ENCODE measurements at places on chromosomes 12 and 14.

DNA sequence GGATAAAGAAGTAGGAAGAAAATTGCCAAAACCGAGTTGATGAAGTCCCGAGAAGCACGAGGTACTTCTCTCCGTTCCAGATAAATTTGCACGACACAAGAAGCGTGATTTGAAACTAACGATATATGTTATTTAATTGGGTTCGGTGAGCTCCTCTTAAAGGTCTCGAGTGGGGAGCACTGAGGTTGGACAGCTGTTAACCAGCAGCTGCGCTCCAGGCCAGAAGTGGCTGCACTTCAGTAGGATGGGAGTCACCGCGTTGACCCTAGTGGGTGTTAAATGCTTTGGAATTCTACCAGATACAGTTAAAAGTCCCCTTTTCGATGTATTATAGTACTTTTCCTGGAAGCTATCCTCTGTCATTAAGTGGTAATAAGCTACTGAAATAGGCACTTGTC lies 953 bp upstream of the DCAF5 start:
- DNase-seq = no peak

GRCh38 chr12:49867570-49868341 lies 24.9 kb upstream of the BCDIN3D start:
- no peak for DNase-seq

- DNase-seq = no peak
These were observed 134.2 kb downstream of the KCNK10 start for GRCh38 chr14:88188745-88189416.

- no peak for DNase-seq
These were observed 8.0 kb downstream of the GSG1 start for GRCh38 chr12:13095266-13095995.

- DNase-seq = no peak
These were observed at the start of gene TMEM121 for GRCh38 chr14:105525861-105526775. TSS of gene TMEM121 (plus strand) at chr14:105526583. CDS start at chr14:105528835, 2,252 bp downstream.

DNA sequence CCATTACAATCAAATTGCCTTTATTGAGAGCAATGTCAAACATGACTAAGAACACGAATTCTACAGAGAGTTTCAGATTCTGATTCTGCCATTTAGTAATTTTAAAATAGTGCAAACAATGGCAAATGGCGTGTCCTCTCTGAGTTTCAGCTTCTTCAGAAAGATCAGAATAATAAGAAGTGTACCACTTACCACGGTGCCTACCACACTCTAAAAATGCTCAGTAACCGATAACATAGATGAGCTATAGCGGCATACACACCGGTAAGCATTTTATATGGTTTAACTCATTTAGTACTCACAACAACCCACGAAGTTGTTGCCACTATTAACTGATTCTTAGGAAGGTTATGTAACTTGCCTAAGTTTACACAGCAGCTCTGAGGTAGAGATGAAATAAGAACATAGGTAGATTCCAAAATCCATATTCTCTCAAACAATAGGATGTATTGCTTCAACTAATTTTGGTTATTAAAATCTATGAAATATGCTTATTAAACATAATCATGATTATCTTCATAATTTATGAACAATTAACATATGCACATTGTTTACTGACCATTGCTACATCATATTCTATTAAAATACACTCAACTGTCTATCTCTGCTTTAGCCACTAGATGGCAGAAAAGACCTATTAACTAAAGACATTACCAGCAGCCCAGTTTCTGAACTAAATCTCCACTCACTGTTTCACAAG lies 38.3 kb downstream of the SLC6A15 start:
- DNase-seq = peak; percentile 14

GRCh38 chr12:100437038-100437841 lies 36.4 kb upstream of the NR1H4 start:
- DNase-seq = no peak

GRCh38 chr14:88835661-88836060 lies 11.2 kb downstream of the TTC8 start:
- no peak for DNase-seq

GRCh38 chr12:69630191-69630590 lies 19.5 kb upstream of the LRRC10 start:
- DNase-seq = peak; percentile 28

DNA sequence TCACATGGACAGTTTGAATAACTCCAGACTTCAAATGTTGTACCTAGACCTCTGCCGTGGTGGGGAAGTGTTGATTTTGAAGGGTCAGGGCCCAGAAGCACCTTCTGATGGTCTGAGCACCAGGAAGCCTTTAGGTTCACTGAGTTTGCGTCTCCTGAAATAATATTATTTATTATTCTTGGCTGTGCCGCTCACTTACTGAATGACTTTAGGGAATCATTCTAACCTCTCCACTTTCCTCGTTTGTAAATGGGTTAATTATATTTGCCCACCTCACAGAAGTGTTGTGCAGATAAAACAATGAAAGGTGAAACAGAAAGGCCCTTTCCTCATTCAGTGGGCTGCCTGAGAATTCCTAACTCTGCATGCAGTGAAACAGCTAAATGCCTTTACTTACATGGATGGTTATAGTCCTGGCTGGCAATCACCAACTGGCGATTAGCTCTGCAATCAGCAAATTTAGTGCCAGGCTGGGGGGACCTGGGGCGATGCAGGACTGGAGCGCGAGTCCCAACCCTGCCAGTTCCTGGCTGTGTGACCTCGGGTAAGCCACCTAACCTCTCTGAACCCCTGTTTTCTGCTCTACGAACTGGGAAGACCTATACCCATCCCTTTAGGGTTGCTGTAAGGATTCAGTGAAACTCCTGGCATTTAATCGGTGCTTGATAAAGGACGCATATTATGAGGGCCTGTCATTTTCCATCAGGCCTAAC lies 57.5 kb downstream of the MAP1LC3B2 start:
- no peak for DNase-seq

DNA sequence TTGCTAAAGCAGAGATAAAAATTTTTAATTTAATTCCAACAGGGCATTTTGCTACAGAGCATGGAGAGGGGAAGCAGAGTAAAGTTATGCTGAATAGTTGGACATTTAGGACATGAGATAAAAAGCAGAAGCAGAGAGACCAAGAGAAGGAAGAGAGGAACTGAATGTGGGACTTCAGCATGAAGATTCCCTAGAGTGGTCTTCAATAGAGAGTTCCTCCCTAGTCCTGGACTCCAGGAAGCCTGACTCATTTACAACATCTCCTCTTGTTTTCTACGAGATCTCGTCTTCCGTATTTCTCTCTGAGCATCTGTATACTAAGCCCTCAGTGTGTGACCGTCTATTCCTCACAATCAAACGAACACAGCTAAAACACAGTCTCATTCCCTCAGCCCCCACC lies 35.2 kb upstream of the IFT81 start:
- no peak for DNase-seq

DNA sequence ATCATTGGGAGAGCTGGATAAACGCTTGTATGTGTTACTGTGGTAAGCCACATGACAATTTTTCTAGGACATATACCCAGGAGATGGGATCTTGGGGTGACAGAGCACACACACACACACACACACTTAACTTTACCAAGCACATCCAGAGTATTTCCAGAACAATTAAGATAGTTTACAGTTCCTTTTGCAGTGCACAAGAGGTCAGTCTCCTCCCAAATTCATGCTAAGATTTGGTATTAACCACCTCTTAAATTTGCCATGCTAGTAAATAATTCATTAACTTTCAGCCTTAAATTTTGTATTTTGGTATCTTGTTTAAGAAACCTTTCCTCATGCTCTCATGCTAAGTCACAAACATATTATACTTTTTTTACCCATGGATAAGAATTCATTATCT lies 33.9 kb upstream of the LIMA1 start:
- no peak for DNase-seq

- no peak for DNase-seq
These were observed 3.5 kb downstream of the RDH5 start for GRCh38 chr12:55723516-55724225.

DNA sequence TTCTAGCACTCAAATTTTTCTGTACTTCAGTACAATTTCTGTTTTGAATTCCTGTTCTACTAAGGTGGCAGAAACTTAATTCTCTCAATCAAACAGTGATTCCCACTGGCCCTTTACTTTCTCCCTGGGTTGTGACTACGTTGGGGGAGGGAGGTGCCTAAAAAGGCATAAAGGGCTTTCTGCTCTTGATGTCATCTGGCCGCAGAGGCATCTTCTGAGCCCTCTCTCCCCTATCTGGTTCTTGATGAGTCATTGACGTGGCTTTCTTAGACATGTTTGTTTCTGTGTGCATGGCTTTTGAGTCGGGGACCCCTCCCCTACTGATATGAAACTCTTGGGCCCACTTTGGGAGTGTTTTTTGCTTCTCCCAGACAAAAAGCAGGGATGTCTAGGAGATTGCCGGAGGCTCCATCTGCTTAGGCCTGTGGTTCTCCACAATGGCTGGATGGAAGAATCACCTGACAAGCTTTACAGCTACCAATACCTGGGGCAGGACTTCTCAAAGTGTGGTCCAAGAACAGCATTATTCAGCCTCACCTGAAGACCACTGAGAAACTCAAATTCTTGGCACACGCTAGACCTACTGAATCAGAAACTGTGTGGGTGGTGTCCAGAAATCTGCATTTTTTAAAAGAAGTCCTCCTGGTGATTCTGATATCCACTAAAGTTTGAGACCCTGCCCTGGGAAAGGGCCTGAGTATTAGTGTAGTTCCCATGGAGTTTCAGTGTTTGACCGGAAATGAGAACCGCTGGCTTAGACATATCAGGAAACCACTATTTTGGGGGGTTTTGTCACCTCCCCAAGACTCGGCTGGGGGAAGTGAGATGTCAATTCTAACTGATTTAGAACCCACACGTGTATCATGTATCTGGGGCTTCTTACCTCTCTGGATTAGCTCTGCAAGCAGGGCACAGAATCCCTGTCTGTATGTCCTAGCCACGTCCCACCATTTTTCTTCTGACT lies 395.7 kb upstream of the PDE3A start:
- DNase-seq = no peak

DNA sequence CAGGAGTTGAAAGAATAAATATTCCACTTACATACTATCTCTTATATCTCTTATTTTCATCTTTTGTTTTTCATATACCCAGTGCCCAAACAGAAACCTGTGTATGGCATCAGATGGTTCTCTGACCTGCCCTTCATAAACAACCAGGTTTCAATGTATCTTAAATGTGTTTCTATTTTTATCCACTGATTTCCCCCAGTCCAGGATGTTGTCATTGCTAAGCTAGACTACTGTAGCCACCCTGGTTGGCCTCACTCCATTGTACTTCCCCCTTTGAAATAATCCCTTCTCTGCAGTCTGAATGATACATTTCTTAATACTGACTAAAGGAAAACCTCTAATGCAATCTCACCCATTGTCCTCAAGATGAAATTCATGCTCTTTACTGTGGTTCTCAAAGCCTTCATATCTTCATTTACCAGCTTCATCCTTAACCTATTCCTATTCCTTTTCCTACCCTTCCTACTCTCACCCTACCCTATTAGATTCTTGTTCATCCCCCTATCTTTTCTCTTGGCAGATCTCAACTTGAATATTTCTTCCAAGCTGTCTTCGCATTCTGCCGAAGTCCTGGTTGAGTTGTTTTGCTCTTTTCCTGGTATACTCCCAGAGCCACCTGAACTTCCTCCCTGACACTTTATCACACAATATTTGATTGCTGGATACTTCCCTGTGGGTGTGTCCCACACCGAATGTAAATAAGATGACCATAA lies 312.4 kb downstream of the FOXG1 start:
- no peak for DNase-seq

DNA sequence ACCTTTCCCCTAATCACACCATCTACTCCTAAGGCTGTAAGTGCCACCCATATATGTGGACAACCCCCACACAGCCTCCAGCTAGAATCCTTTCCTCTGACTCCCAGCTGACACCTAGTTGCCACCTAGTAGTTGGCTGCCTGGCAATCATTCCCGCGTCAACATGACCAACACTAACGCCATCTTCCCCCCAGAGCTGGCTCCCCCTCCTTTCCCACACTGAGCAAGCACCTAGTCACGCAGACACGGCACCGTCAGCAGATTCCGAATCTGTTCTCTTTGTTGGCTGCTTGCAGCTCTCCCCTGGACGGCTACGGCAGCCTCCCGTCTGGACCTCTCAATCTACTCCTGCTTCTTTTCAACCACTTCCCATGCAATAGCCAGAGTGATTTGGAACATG lies 27.7 kb downstream of the UBR7 start:
- DNase-seq = no peak

- peak; percentile 31 for DNase-seq
These were observed 17.2 kb downstream of the REM2 start for GRCh38 chr14:22900081-22900799.

GRCh38 chr14:91381801-91382670 lies 35.6 kb downstream of the CCDC88C start:
- DNase-seq = no peak

DNA sequence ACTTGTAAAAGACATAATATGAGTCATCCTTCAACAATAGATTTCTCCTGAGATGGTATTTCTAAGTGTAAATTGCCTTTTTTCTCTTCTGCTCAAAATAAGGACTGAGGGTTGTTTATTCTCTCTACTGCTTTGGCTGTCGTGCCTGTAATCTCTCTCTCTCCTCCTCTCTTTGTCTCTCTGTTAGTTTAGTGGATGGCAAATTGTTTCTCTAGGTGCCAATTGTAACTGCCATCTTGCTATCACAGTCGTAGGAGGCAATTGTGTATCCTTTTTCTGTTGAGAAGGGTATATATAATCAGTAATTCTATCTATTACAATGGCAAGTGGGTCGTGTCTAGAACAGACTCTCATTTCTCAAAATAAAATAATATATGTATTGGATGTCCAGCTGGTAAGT lies 545.0 kb upstream of the FBXO33 start:
- no peak for DNase-seq

GRCh38 chr14:56561606-56562005 lies 18.0 kb upstream of the TMEM260 start:
- DNase-seq = no peak

DNA sequence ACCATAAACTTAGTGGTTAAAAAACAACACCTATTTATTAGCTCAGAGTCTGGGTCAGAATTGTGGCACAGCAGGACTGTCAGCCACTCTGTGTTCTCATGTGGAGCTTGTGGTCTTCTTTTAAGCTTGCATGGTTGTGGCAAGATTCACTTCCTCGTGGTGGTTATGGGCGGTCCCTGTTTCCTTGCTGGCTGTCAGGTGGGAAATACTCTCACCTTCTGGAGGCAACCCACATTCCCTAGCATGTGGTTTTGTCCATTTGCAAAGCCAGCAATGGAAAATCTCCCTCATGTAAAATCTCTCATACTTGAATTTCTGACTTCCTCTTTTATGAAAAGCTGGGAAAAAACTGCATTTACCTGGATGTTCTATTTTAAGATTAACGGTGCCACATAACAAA lies 229.8 kb downstream of the ALX1 start:
- no peak for DNase-seq

GRCh38 chr14:23021889-23022442 lies 12.0 kb upstream of the C14orf93 start:
- no peak for DNase-seq

GRCh38 chr12:129719416-129719815 lies 184.4 kb downstream of the TMEM132D start:
- DNase-seq = no peak

DNA sequence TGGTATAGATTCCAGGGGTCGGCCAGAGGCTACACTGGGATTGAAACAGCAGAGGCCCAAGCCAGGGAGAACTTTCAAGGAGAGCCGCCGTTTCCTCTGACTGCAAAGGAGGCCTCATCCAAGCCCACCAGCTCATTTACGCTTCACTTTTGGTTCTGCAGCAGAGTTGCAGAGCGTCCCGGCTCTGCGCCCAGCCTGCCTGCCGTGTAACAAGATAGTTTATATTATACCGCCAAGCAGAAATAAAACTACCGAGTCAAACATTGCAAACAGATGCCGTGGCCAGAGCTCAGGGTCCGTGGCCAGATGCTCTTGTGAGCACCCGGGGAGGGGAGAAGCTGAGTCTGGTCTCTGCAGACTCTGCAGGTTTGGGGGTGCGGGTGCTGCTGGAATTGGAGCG lies 60.7 kb upstream of the TBX3 start:
- DNase-seq = no peak
